Right ventricle myocardium inferior (tissue), 1 donor: ENCODE measurements at places on chromosomes 2 and 18.

- DNase-seq: no peak
Observed at GRCh38 chr2:128446049-128446873, 127.6 kb upstream of the HS6ST1 start.

GRCh38 chr2:3309496-3310355, 67.9 kb downstream of the EIPR1 start:
- no peak for DNase-seq

GRCh38 chr2:190626641-190627210, 22.2 kb upstream of the NAB1 start:
- no peak for DNase-seq

DNA sequence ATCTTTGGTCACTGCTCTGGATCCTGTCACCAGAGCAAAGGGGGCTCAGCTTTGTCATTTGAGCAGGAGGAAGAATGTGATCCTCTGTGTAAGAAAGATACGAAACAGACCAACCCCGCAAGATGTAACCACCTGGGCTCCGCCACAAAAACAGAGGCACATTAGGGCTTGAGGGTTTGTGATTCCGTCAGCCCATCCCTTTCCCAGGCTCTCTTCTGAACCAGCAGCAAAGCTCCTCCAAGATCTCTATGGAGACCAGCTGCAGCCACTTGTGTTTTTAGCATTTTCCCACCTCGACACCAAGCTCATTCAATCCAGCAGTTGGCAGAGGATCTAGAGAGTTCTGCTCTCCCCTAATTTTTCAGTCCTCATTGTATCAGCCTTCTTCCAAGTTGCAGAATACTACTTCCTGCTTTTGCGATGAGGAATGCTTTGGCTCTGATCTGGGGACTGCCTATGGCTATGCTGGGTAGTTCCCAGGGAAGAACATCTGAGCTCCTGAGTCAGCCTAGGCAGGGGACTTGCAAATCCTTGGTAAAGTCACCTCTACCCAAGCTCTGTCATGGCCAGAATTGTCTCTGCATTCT, 139.6 kb upstream of the RAB12 start:
- DNase-seq: no peak

DNA sequence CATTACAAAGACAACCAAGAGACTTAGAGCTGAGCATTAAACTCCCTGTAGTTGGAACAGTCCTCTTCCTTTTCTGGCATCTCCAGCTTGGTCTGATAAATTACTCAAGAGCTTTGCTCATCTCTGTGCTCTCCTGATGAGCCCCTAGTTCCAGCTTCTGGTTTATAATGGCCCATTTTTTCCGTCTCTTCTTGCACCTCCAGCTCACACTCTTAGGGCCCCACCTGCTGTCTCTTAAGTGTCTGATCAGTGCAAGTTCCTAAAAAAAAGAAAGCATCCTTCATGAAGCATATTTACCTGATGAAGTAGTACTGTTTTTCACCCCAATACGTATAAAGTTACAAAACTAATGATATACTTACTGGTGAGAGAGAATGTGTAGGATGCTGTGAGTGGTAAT, 822.9 kb downstream of the RNF144A start:
- DNase-seq: no peak

DNA sequence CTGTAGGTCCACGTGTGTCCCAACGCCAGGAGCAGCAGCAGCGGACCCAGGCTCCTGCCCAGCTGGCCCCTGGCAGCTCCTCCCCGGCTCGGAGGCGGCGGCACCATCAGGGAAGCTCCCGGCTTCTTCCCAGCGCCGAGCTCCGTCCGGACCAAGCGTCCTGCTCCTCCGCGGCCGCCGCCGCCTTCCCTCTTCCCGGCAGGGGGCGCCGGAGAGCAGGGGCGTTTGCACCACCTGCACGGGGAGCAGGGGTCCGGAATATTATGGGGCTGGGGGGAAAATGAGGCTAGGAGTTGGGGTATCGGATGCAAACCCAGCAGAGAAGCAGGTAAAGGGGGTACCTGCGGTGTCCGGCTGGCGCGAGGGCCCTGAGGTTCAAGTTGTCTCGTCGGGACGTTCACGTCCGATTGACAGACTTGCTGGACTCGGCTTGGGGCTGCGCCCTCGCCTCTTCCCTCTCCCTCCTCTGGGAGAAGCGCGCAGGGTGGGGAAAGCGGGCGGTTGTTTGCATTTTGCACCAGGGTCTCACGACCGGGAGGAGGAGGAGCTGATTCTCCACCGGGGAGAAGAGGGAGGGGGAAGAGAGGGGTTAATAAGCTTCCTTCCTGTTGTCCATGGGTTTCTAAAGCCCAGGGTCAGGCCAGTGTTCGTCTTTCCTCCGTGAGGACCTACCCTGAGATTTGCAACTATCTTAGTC, at the start of gene CCBE1:
TSS of gene CCBE1 (minus strand) at position 188 of the 697 bp plus-strand sequence.
- peak; percentile 77 for DNase-seq

DNA sequence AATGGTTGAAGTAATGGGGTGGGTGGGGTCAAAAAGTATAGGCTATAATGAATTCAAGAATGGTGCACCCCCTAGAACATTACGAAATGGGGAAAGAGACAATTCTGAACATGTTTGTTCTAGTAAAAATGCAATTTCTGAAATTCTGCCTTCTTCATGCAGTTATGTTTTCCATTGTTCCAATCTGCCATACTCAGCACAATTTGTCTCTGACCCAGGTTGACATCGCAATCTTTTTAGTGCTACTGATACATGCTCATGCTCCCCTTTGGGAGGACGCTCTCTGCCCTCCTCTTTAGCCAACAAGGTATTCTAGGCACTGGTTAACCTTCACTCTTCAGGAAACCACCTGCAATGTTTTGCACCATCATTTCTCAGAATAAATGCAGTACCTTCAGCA, 1303.9 kb upstream of the PIK3C3 start:
- no peak for DNase-seq

- DNase-seq: no peak
Observed at GRCh38 chr2:115874427-115874826, 1432.0 kb downstream of the DPP10 start.

GRCh38 chr2:54867457-54867856, 144.0 kb downstream of the EML6 start:
- DNase-seq: no peak

- DNase-seq: peak; percentile 66
Observed at GRCh38 chr2:133504566-133505505, 63.4 kb downstream of the NCKAP5 start.

GRCh38 chr2:46097714-46098480, 199.3 kb upstream of the EPAS1 start:
- DNase-seq: no peak

GRCh38 chr2:34949316-34949715, 1350.2 kb upstream of the FAM98A start:
- DNase-seq: no peak

GRCh38 chr2:118983133-118983532, 41.1 kb downstream of the MARCO start:
- no peak for DNase-seq

DNA sequence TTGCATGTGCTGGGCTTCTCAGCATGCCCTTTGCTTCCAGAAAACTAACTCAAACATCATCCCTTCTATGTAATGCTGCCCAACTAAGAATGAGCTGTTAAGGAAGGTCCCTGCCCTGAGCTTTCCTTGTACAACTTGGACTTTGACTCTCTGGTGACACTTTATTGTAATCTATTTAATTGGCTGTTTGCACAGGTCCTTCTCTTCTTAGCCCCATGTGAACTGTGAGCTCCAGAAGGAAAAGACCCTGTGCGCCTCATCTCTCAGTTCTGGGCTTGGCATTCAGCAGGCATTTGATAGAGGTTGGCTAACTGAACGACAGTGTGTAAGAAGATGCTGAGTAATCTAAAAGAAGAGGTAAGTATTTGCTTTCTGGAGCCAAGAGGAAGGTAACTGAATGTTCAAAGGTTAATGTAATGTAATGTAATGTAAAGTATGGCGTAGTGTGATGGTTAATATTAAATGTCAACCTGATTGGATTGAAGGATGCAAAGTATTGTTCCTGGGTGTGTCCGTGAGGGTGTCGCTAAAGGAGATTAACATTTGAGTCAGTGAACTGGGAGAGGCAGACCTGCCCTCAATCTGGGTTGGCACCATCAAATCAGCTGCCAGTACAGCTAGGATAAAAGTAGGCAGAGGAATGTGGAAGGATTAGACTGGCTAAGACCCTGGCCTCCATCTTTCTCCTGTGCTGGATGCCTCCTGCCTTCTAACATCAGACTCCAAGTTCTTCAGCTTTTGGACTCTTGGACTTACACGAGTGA, 60.8 kb upstream of the CCDC195 start:
- DNase-seq: no peak

GRCh38 chr2:113685471-113685870, 58.4 kb downstream of the RABL2A start:
- no peak for DNase-seq

DNA sequence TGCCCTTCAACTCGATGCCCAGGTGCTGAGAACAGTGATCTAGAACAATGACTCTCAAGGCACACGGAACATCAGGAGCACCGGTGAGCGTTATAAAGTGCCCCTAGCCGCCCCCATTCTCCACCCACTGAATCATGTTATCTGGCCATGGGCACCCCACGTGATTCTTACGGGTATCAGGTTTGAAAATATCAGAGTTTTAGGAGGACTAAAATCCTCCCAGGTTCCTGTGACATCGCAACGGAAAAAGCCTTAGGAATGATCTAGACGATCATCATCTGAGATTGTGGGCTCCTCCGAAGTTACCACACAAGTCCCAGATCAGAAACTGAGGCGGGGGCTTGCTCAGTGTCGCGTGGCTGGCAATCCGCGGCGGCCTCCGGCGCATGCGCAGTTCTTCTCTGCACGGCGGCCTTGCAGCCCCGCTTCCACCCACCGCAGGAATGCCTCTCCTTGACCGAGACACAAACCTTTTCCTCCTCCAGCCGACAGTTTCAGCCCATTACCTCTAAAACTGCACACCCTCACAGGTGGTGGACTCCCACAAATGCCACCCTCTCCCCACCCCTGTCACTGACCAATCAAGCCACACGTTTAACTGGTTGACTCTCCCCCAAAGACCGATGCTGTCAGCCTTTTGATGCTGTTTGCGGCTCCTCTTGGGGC, 5.8 kb upstream of the MRPL33 start:
- peak; percentile 73 for DNase-seq

DNA sequence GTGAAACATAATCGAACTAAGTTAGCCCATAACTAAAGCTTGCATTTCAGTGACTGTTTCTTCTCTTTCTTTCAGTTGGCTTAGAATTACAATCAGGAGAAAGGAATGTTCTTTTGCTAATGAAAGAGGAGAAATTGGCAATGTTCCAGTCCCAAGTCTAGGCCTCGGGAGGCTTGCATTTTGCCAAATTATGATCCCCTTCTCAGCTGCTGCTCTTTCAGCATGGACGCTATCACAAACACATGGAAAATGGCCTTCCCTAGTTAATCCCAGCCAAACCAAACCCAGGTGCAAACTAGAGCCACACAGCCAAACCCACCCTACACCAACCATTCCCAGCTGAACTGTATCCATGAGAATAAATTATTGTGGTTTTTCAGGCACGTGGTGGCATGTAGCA, 605.2 kb upstream of the LRRTM4 start:
- DNase-seq: no peak

DNA sequence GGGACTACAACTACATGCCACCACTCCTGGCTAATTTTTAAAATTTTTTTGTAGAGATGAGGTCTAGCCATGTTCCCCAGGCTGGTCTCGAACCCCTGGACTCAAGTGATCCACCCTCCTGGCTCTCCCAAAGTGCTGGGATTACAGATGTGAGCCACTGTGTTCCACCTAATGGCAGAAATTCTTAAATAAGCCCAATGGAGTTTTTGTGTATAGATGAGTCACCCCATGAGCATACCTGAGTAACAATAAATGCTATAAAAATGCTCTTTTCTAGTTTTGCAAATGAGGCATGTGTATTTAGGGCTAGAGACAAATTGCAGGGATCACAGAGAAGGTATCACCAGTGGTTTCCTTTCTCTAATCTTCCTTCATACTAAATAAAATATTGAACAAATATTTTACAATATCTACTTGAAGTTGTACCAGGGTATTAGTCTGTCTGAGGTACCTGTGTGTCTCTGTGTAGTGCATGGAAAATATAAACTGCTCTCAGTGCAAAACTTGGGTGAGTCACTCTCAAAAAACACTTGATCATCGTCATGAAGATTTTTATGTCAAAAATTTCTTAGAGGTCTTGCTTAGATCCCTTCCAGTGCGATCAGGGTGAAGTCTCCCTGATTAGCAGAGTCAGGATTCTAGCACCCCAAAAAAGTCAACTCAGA, 337.1 kb upstream of the MMADHC start:
- no peak for DNase-seq

GRCh38 chr2:157439824-157440186, 4.1 kb downstream of the CYTIP start:
- no peak for DNase-seq

DNA sequence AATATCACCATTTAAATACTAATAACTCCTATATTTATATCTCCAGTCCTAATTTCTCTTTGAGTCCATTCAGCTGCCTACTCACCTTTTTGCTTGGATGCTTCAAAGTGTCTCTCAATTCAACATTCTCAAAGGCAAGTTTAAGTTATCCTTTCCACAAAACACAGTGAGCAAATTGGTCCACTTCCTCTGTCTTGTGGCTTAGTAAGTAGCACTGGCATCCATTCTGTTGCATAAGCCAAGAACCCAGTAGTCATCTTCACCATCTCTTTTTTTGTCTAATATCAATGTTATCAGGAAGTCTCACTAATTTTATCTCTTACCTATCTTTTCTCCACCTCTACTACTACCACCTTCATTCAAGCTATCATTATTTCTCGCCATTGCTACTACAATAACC, 27.4 kb upstream of the IL1RL1 start:
- no peak for DNase-seq

GRCh38 chr2:100895934-100896685, 76.2 kb downstream of the NPAS2 start:
- DNase-seq: no peak

GRCh38 chr2:113248997-113249770, 29.5 kb downstream of the PAX8 start:
- peak; percentile 88 for DNase-seq

DNA sequence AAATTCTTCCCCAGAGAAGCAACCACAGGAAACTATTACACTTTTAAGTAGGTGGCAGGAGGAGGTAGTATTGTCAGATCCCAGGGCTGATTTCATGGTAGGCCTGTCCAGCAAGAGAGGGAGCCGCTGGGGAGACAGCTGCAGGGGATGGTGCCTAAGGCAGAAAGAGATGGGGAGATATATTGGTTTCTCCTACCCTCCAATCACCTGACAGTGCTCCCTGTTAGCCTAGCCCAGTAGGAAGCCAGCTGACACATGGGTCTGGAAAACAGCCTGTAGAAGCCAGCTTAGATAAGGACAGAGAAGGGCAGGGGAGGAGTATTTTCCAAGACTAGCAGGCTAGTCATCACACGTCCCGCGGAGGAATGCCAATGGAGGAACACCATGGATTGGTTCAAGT, 8.2 kb upstream of the SPOPL start:
- DNase-seq: no peak

DNA sequence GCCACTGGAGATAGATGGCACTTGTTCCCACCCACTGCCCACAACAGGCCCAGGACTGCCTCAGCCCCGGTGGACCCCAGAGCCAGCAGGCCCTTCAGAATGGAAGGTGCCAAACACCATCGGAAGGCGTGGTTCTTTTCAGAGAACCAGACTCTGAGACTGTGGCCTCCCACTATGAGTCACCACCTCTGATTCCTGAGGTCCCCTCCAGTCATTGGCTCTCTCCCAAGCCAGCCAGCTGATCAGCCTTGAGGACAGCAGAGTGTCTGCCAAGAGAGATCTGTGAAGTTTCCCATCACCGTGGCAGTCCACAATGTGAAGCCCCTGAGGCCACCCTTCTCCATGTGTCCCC, 10.4 kb upstream of the MAP3K2 start:
- DNase-seq: peak; percentile 87
